DMS 273 treated with DMSO at 0.1 percent for 48 hours (cell line): ENCODE measurements at places on chromosomes 1 and 21.
A peak's percentile ranks its signal among the peaks of the same experiment; 100 is the strongest.

DNA sequence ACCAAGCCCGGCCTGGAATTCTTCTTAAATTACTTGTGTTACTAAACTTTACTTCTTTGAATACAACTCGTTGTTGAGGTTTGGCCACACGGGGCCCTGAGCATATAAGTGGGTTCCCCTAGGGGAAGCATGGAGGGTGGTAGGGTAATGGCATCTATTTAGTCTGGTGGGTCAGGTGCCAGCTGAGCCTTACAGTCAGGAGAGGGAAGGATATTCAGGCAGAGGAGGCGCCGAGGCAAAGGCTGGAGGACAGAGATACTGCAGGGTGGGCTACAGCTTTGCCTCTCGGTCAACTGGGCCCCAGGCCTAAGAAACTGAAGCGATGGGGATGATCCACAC is 424 bp upstream of the NECAP2 start:
- DNase-seq: no peak

DNA sequence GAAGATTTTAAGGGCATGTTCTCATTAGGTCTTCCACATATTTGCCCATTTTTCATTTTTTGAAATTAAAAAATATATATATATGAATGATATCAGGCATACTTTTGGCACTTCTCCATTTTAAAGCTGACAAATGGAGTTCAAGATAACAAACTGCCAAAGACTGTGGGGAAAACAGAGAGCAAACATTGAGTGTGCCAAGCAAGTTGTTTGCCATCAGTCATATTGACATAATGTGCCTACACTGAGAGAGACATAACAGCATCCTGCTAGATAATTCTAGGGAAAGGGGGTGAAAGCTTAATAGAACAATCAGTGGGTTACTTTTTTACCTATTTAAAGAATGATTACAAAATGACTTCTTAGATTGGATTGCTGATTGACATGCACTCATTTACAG is 529.4 kb upstream of the CXADR start:
- no peak for DNase-seq

DNA sequence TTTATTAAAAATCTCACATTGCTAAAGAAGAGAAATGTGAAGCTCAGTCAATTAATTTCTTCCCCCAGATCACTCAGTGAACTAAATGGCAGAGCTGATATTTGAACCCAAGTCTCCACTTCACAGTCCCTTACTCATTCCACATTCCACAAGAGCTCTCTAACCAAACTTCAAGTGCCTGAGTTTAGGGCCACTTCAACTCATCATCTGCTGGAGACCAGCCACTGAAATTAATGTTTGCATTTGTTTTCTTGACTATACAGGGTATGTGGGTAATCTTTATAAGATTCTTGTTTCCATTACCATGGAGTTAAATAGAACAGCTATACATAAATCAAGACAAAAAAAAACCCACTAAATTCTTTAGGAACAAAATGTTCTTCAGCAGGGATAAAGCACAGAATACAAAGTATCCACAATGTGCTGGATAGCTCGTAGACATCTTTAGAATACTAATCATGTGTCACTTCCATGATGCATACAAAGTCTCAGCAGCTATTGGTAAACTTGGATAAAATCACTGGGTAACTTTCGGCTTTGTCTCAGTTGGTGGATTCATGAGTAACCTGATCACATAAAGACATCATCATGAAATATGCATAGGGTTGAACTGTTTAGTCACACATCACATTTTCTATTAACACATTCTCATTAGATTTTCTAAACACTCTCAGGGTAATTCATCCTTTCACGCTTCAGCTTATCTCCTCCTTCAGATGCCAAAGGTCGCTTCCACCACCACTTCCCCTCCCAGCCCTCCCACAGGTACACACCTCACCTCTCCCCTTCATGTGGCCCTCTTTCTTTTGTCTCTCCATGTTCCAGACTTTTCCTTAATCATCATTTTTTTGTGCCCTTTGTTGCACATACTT is 89.8 kb downstream of the LRRC53 start:
- no peak for DNase-seq

DNA sequence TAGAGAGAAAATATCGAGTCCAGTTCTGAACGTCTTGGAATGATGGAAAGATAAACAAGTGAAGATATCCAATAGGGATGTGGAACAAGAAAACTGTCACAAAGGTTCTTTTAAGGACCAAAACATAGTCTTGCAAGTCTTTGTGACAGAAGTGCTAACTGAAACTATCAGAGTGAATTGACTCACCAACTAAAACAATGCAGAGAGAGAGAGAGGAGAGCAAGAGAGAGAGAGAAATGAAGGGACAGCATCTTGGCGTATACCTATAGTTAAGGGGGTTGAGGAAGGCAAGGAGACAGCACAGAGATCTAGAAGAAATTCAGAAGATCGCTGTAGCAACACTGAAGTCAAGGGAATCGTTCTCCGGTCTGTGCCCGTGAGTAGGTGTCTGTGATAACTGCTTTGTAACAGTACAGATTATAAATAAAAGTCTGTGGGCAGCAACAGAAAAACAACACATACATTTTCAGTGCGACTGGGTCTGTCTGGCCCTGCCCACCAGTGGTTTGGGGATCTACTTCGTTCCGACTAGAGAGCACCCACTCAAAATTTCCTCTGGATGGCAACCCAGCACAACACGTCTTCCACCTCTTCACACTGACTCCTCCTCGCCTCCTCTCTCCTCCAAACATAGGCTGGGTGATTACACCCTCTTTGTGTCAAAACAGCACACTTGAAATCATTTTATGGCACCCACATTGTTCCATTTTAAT is 4.8 kb upstream of the COA6 start:
- no peak for DNase-seq

- DNase-seq: no peak
These were observed 106.0 kb downstream of the URB2 start for GRCh38 chr1:229732061-229732460.

- no peak for DNase-seq
These were observed 21.0 kb upstream of the PADI2 start for GRCh38 chr1:17140279-17140678.

DNA sequence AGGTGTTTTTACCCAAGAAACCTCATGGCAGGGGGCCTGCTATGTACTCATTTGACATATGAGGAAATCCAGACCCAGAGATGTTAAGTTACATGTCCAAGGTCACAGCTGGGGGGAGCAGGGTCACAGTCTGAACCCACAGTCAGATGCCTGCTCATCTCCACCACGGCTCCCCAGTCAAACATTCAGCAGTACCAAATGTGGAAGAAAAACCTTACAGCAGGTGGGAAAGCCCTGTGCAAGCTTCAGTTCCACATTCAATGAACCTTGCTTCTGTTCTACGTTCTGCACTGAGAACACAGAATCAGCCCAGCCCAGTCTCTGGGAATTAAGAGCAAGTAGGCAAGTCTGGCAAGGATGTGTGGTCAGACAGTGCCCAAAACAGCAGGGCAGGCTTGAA is 35.2 kb downstream of the LRP8 start:
- no peak for DNase-seq

DNA sequence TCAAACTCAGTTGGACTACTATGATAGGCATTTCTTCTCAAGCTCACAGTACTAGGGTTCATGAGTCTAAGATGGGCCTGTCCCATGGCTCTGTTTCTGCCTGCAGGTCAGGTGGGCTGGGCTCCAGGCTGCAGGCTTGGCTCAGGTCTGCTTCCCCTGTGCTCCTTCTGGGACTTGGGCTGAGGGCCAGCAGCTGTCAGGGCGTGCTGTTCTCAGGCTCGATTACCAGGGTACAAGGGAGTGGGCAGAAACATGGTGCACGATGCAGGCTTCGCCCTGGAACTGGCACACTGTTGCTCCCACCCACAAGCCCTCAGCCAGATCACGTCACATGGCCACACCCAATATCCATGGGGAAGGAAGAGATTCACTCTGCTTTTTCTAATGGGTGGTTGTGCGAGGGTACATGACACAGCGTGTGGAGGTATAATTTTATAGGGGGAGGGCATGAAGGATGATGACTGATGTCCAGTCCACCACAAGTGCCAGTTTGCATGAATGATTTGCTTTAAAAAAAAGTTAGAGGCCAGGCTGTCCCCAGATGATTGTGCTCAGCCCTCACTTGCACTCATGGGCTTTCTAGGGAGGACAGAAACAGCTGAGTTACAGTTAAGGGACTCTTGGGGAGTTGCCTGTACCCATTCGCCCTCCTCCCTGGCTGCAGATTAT is 118.0 kb downstream of the ACTL8 start:
- peak; percentile 32 for DNase-seq

- peak; percentile 50 for DNase-seq
These were observed 365.4 kb downstream of the LRRIQ3 start for GRCh38 chr1:73832276-73833181.

DNA sequence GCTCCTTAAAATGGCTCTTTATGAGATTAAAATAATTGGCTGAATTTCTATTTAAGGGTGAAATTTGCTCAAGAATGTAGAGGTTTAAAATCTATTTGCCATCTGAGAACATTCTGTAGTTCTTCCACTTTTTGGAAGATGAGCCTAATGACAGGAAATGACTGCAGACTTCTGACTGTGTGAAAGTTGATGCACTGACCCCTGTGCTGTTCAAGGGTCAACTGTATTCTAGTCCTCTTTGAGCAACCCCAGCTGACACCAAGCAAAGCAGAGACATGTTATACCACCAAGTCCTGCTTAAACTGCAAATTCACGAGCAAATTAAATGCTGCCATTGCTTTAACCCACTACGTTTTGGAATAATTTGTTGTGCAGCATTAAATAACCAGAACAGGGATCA is 26.6 kb downstream of the DDAH1 start:
- DNase-seq: no peak

DNA sequence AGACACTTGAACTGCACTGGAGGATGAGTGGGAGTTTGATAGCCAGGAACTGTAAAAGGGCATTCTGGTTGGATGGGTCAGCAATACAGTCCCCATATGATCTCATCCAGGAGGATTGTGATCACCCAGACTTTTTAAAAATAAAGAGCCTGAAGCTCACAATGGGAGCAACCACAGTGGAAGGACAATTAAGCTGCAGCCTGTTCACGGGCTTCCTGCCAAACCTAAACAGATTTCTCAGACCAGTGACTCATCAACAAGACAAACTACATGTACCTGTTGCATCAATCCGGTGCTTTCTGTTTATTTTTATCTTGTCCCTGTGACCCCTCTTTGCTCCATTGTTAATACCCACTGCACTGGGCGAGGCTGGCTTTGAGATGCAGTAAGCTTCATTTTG is 52.3 kb downstream of the PAPPA2 start:
- peak; percentile 13 for DNase-seq

DNA sequence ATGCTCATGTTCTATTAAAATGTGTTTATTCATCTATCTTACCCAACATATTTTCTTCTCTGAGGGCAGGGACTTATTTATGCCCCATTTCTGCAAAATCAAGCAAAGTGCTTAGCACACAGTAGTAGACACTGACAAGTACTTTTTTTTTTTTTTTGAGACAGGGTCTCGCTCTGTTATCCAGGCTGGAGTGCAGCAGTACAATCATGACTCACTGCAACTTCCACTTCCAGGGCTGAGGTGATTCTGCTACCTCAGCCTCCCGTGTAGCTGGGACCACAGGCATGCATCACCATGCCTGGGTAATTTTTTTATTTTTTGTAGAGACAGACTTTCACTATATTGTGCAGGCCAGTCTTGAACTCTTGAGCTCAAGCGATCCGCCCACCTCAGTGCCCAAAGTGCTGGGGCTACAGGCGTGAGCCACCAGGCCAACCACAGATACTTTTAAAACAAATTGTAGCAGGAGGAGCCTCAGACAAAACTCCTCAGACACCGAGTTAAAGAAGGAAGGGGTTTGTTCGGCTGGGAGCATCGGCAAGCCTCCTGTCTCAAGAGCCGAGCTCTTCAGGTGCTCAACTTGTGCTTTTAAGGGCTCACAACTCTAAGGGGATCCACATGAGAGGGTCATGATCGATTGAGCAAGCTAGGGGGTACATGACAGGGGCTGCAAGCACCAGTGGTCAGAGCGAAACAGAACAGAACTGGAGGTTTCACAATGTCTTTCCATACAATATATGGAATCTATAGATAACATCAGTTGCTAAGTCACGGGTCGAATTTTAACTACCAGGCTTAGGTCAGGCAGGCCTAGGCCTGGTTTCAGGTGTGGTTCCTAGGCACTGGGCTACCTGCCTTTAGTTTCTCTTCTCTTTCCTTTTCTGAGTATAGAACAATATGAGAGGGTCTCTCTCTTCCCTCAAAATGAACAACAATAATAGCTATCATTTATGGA is 5.7 kb upstream of the TMEM167B start:
- no peak for DNase-seq

GRCh38 chr1:243705585-243705984 is 144.5 kb downstream of the AKT3 start:
- DNase-seq: no peak

DNA sequence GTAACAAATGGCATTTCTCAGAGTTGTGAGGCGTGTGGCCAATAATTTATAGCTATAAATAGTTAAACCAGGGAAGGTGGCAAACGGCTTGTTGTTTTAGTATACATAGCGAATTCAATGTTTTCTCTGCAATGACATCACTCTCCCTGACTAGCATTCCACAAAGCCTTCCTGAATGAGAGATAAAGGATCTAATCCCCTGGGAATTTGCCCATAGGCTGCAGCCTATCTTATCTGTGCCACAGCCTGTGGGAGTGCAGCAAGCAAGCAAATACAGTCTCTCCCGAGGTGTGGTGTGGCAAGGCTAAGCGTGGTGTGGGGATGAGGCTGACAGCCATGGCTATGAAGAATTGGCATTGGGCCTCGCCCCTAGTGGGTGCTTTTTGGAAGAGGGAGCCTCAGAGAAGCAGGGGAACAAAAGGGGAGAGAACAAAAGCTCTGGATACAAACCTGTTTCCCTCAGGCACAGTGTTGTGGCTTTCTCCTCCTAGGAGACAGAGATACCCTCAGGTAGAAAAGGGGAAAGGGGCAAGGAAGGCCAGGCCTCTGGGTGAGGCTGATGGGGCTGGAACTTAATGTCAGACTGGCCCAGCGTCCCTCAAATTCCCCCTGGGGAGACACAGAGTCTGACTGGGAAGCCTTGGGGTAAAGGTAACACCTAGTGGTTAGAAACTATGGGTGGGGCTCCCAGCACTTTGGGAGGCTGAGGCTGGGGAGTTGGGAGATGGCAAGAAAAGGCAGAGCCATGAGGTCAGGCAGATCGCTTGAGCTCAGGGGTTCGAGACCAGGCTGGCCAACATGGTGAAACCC is 8.9 kb downstream of the TAGLN2 start:
- no peak for DNase-seq

DNA sequence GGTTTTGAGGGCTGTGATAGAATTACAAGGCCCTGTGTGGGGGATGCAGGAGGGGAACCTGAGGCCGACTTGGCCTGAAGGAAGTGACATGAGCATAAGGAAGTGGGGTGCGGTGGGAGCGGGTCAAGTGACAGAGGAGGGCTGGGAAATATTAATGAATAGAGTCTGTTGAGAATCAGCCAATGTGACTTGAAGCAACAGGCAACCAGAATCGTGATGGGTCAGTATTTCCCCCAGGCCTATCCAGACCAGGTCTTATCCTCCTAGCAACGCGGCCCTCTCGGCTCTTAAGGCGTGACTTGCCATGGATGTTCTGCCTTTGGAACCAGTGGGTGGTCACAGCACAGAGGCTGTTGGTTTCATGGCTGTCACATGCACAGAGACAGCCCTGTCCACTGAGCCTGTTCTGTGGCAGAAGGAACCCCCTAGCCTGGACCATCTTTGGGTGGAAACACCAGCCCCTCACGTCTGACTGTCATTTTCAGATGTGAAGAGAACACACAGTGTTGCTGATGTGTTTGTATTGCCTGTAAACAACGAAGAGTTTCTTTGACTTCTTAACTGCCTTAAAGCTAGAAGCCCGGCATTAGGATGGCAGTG is 468.8 kb downstream of the CAMTA1 start:
- no peak for DNase-seq

- no peak for DNase-seq
These were observed 6.3 kb downstream of the PRCC start for GRCh38 chr1:156773607-156774006.
